CD4-positive, alpha-beta T cell treated with Interleukin-6 at 100 ng/mL for 8 hours (primary cell): ENCODE measurements at places on chromosomes 5 and 9.

DNA sequence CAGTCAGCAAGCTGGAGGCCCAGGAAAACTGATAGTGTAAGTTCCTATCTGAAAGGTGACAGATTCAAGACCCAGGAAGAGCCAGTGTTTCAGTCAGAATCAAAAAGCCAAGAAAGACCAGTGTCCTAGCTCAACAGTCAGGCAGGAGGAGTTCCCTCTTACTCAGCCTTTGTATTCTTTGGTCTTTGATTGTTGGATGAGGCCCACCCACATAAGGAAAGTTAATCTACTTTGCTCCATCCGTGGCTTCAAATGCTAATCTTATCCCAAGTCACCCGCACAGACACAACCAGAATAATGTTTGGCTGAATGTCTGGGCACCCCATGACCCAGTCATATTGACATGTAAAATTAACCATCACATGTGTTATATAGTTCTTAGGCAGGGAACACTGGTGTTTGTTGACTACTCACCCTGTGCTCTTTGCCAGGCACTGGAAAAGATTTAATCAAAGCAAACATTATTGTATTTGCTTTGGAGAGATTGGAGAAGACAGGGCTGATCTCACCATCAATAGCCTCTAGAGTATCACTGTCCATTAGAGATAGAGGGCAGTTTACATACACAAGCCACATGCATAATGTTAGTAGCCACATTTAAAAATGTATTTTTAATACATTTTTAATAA, 96.3 kb upstream of the KCNN2 start:
- no peak for DNase-seq

GRCh38 chr5:153796527-153796926, 242.2 kb downstream of the FAM114A2 start:
- DNase-seq: no peak

DNA sequence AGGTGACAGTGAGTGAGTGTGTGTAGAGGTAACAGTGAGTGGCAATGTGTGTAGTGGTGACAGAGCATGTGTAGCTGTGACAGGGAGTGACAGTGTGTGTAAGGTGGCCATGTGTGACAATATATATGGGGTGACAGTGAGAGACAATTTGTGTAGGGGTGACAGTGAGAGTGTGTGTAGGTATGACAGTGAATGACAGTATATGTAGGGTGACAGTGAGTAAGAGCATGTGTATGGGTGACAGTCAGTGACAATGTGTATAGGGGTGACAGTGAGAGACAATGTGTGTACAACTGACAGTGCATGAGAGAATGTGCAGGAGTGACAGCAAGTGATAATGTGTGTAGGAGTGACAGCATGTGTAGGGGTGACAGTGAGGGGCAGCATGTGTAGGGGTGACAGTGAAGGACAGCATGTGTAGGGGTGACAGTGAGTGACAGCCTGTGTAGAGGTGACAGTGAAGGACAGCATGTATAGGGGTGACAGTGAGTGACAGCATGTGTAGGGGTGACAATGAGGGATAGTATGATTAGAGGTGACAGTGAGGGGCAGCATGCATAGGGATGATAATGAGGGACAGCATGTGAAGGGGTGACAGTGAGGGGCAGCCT, 10.1 kb upstream of the GAPT start:
- DNase-seq: no peak

DNA sequence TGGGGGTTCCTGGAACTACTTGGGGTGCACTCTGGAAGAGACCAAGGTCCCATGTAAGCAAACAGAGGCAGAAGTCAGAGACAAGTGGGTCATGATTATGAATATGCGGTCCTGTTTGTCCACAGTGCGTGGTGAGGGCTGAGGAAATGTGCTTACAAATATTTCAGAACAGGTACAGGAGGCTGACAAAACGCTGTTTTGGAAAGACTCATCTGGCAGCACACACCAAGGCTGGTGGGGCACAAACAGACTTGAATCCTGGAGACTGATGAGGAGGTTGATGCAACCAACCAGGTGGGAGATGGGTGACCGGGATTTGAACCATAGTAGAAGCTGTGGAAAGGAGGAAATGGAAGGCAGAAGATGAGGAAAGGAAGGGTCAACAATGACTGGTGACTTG, 83.8 kb downstream of the ADRB2 start:
- no peak for DNase-seq

GRCh38 chr9:124758061-124758460, 13.1 kb downstream of the NR6A1 start:
- no peak for DNase-seq

GRCh38 chr5:13998254-13998653, 53.8 kb upstream of the DNAH5 start:
- no peak for DNase-seq

GRCh38 chr9:72951520-72952380, 1.1 kb downstream of the ALDH1A1 start:
- DNase-seq: no peak

- DNase-seq: no peak
Measured at GRCh38 chr9:28774433-28775235, 1201.4 kb upstream of the C9orf72 start.

DNA sequence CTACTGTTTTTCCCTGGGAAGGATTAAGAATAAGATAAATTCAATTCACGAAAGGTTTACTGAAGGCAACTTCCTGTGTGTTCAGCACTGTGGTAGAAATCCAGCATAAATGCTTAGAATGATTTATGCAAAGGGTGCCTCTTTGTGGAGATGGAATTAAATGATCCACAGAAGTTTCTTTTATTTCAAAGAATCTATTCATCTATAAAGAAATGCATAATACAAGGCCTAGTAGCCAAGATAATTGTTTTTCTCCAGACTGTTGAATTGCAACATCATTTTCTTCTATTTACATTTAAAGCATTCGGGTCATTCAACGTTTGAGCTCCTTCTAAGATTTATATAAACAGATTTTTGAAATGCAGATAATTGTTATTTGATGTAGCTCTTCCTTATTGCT, 138.8 kb upstream of the NFIL3 start:
- no peak for DNase-seq

DNA sequence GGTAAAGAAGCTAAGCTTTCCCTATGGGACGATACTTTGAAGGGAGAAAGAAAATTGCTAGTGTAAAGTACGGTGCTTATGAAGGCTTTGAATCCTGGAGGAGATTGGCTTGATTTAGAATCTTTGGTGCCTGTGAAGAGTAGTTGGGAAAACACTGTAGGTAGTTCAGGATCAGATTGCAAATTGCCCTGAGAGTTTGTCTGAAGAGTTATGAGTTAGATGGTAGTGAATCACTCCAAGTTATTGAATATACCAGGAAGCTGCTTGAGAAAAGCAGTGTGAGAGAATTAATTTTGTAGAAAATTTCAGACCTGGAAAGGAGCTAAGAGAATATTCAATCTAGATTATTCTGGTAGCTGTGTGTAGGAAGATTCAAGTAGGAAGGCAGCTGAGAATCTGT, 11.5 kb downstream of the MAN2A1 start:
- DNase-seq: no peak

GRCh38 chr5:80223561-80223960, 32.3 kb downstream of the SERINC5 start:
- DNase-seq: no peak

DNA sequence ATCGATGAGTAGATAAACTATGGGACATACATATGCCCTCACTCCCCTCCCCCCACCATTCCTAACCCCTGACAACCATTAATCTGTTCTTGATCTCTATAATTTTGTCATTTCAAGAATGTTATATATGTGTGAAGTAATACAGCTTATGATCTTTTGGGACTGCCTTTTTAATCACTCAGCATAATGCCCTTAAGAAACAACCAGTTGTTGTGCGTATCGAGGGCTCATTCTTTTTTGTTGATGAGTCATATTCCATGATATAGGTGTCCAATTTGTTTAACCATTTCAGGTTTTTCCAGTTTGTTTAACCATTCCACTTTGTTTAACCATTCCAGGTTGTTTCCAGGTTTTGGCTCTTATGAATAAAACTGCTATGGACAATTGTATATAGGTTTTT, 75.6 kb downstream of the ARHGEF28 start:
- no peak for DNase-seq

DNA sequence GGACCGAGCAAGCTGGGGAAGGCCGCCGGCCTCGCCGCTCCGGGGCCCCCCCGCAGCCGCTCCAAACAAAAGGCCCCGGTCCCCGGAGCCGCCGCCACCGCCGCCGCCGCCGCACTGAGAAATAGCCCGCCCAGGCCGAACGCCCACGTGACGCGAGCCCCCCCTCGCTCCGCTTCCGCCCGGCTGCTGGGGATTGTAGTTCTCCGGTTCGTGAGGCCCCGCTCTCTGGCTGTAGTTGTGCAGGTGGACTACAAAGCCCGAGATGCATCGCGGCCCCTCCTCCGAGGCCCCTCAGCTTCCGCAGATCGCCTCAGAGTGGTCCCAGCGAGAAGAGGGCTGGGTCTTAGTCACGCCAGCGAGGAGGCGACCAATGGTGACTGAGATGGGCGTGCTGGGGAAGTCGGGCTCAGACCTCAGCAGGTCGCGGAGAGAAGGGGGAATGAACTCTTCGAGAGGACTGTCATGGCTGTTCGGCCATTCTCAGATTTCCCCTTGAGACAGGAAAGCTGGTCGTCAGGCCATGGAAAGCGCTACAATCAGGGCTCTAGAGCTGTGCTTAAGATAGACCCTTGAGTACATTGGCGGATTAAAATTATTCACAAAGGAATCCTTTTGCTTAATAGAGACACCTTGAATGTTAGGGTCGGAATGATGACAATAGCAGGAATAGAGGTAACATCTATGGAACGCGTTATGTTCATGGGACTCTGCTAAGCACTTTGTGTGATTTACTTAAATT, 489 bp upstream of the PANK3 start:
- DNase-seq: peak; percentile 97

- no peak for DNase-seq
Measured at GRCh38 chr5:98175474-98175873, 598.0 kb upstream of the RGMB start.

DNA sequence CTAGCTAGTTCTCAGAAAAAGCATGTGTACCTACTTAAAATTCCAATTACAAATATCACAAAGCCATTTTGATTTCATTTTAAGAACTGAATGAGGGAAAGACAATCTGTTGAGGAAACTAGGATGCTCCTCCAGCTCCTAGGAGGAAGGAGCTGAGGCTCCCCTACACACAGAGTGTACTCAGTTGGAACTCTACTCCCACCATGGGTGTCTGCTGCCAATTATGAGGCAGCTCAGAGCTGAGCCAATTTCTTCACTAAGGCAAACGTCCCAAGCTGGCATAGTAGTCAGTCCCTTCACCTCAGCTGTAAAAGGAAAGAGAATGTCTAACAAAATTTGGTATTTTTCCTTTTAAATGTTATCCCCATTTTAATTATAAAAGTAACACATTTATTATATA, 300.0 kb upstream of the TRPC7 start:
- no peak for DNase-seq

GRCh38 chr5:55904152-55904551, 53.0 kb downstream of the IL31RA start:
- DNase-seq: no peak

GRCh38 chr9:100351508-100351907, 1.2 kb downstream of the TEX10 start:
- no peak for DNase-seq

- DNase-seq: no peak
Measured at GRCh38 chr5:181050016-181050415, 9.9 kb downstream of the BTNL9 start.

DNA sequence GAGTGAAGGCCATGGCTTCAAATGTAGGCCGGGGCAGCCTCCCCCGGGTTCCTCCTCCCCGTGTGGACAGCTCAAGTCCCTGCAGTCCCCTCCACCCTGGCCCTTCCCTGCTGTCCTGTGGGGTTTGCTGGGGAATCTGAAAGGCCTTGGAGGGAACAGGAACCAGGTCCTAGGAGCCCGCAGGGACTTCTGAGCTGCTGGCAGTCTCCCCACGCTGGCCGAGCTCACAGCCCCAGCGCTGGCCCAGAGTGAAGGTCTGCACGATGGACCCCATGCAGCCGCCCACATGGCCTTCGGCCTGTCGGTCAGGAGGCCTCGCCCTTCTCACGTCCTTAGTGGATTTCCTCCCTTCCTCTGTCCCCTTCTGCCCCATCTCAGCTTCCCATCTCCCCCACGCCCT, 25.7 kb upstream of the NOTCH1 start:
- DNase-seq: no peak

DNA sequence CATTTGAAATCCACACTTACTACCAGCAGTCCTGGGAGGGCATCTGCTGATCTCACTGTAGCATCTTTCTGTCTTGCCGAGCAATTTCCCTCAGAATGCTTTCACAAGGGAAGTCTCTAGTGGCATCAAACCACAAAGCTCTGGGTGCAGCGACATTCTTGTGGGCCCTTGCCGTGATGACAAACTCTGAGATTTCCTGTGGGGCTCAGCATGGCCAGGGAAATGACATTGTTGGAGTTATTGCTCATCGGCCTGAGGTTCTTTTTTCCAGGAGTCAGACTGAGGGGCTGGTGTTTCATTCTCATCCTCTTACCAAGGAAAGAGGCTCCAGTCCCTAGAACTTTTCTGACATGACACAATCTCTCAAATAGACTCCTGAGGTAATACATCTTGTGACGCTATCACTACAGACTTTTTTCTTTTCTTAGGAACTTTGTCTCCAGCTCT, 51.4 kb downstream of the PFDN1 start:
- DNase-seq: peak; percentile 56

DNA sequence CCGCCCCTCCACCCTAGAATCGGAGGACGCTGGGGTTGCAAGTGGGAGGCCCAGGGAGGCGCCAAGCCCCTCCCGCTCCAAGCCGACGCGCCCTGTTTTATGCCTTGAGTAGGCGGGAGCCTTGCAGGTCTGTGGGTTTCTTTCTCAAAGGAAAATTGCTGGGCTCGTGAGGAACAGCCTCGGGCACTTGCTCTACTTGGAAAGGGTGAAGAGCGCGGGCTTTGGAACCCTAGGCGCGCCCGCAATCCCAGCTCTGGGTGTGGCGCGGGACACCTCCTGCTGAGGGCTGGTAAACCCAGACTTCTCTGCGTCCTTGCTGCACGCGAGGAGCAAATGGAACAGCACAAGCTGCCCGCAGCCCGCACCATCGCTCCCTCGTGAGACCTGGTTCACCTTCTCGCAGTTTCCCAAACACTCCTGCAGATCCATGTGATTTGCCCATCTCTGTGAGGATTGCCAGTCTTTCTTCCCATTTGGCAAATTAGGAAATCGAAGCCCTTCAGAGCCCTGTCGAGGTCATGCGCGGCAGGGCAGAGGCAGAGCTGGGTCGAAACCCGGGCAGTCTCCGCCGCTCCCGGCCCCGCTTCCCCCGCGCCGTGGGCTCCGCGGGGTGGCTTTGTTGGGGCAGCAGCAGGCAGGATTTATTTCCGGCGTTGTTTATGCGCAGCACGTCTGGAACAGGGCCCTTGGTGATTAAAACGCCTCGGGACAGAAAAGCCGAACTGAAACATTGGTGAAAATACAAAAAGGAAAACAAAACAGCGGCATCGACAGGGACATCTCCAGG, 98.4 kb upstream of the CPLX2 start:
- DNase-seq: no peak

DNA sequence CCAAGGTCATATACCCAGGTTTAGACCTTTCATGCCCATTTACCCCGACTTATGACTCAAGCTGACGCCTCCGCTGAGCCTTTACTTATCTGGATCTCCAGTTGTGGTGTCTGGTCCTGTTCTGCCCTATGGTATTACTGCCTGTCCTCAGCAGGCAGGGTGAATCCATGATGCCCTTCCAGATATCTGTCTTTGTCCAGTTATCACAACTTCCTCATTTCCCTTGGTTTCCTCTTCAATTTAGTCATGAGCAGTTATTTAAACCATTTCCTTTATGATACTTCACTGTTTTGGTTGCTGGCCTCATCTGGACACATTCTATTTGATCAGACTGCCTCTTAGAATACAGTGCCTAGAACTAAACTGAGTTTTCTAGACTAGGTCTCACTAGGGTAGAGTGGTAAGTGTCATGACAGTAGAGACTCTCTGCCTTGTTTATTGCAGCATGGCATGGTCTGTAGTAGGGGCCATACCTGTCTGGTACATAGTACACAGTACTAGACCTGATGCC, 93.3 kb downstream of the MELK start:
- no peak for DNase-seq
